Kidney tubule cell (primary cell): ENCODE measurements at places on chromosomes 7 and 10.

- DNase-seq: no peak
Measured at GRCh38 chr7:150514748-150515222, at the start of gene GIMAP7. Gene GIMAP7, plus strand, starts transcription at chr7:150514872. Its CDS starts 5,103 bp downstream, at chr7:150519975.

DNA sequence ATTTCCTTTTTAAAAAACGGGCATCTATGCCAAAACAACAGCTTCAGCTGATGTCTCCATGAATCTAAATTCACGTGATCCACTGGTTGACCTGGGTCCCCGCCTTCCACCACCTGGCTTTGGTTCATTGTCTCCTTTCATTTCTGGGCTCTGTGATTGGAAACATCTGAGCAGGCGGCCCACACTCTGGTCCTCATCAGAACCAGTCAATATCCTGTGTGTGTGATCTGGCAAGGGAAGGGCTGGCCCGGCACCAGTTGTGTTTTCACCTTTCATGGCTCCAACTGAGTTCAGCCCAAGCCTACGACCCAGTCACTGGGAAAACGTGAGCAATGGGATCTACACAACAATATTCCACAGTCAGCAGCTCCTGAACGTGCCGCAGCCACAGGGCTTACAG is 46.2 kb downstream of the PARP12 start:
- no peak for DNase-seq

DNA sequence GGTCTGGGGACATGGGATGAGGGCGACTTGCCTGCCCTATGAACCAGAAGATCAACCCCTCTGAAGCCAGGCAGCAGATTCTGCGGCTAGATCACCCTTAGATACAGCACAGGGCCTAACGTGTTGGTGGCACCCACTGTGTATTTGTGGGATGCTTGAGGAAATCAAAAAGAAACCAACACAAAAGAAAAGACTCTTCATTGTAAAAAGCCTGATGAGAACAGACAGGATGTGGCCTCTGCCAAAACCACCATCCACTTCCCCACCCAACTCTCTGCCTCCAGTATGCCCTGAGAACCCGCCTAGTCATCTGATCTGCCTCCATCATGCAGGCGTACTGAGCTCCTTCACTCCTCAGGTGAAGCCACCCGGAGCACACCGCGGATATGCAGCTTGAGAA is 97.2 kb upstream of the INSYN2A start:
- DNase-seq: no peak

DNA sequence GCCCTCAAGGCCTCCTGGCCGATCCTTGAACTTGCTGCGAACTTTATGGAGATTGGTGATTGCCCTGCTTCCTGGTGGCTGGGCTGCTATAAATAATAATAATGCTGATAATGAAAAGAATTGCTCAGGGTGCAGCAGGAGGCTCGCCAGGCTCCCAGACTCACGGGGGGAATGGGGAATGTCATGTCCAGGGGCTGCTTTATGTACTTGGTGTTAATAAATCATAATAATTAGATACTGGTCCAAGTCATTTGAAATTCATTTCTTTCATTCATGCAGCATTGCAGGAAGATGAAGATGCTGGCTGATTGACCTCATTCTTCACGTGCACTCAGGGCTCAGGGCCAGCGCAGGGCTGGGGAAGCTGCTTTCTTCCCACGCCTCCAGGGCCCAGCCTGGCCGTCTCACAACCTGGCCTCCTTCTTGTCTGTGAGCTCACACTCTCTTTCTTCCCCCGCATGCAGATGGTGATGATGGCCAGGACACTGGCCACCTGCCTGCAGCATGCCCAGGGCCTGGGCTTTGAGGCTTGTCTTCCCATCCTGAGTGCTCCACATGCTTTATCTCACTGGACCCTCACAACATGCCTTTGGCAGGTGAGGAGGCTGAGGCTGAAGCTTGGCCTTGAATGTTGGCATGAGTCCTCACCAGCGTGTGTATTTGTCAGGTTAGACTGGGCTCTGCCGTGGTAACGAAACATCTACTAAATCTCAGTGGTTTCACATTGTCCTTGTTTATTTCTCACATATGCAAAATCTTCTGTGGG is 138.4 kb upstream of the TNS3 start:
- no peak for DNase-seq

DNA sequence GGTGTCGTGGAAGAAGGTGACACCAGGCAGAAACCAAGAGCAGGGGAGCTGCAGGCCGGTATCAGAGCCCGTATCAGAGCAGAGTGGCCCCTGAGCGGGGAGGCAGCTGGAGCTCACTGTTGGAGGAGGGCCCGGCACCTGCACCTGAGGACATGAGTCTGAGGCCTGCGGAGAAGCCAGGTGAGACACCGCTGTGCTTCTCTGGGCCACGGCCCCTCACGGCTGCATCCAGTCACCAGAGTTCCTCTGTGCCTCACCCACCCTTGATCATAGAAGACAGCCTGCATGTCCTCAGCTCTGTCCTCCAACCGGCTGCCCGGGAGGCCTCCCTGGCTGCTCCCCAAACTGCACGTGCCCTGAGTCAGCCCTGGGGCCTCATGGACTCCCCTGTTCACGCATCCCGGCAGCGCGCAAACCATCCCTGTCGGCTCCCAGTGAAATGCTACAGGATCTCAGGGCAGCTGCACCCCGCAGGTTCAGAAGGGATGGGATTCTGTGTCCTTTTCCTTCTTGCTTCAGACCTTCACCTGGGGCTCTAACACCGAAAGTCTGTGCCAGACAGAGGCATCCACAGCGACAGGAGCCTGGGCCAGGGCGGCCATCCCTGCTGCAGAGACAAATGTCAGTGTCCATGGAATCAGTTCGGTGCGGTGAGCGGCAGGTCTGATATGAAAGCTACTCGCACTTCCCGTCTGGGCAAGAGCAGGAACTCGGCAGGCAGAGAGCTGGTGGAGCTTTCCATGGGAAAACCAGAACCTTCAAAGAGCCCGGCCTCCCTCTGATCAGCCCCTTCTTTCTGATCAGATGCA is 111.9 kb upstream of the FAM20C start:
- DNase-seq: no peak

- no peak for DNase-seq
Measured at GRCh38 chr10:101529207-101529606, 58.9 kb downstream of the POLL start.

DNA sequence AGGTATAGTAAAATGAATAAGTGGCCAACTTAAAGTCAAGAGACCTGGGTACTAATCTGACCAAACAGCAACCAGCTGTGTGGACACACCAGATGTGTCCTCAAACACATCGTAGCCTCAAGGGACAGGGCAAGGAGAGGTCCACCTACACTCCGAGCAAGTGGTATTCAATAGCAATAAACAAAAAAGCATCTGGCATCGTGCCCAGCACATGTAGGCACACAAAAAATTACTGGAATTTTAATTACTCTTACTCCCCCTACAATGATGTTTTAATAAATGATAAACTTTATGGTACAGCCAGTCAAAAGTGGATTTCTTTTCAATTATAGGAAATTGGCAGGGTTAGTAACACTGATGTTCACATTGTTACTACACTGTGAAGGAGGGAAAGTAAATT is 3.5 kb upstream of the RGS10 start:
- no peak for DNase-seq

DNA sequence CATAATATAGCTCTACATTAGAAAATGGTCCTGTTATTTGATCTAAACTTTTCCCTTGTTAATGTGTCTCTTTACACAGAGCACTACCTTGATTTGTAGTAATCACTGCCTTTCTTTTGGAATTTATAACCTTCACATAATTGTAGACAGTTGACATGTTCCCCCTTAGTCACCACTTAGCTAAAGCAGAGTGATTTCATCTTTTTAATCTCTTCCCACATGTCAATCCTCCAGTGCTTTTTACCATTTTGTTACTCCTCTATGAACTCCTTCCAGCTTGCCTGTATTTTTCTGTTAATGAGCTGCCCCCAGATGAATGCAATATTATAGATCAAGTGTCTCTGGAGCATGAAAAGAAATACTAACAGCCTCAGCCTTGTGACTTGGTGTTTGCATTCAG is 2.6 kb upstream of the PPP1R3A start:
- no peak for DNase-seq

DNA sequence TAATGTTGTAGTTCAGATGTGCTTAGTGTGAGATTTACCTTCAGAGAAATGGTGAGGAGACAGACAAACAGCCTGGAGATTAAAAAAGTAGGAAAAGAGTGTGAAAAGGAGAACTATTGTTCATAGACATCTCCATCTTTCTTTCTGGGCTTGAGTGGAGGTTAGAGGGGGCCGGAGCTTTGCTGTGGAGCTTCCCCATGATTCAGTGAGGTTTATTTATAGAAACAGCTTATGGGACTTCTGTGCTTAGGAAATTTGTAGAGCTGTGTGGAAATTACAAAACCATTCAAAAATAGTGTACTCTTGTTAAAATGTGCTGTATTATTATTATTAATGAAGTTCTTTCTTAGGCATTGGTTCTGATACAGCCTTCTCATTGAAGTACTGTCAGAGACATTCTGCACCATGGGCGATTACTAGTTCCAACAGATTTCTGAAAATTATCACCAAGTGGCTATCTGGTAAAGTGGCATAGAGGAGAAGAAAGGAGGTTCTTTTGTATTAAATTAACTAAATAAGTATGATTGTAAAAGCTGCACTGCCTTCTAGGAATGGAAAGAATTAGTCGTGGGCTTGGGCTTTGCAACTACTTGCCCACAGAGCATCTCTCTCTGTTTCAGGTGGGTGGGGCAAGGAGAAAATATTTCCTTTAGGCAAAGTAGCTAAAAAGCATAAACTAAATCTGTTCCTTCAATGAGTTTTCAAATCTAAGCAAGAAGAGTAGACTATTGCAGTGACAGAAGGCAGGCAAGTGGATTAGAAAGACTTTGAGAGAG is 8.7 kb upstream of the TCAF1 start:
- DNase-seq: no peak

- DNase-seq: peak; percentile 52
Measured at GRCh38 chr7:65731562-65732035, 141.3 kb upstream of the VKORC1L1 start.
